ENCODE measurements at places on chromosomes 4 and X.

GRCh38 chr4:55386840-55387239 lies 8.9 kb upstream of the TMEM165 start:
- DNase-seq = peak; percentile 63

- no peak for DNase-seq
These were observed 1.5 kb upstream of the NBDY start for GRCh38 chrX:56727531-56727930.

DNA sequence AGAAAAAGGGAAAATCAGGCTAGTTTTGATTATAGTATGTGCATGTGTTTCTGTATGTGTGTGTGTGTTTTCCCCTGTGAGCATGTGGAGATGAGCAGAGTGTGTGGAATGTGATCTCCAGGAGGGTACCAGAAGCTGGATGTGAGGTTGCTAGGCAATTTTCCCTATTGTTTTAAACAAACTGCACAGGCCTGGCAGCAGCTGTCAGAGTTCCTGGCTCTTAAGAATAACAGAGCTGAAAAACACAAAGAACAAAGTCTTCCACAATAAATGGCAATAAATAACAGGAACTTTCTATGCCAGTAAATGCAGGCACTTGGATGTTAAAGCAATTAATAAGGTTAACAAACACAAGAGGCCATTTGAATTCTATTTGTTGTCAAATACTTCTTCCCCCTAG lies 344.6 kb upstream of the CTSO start:
- DNase-seq = no peak

DNA sequence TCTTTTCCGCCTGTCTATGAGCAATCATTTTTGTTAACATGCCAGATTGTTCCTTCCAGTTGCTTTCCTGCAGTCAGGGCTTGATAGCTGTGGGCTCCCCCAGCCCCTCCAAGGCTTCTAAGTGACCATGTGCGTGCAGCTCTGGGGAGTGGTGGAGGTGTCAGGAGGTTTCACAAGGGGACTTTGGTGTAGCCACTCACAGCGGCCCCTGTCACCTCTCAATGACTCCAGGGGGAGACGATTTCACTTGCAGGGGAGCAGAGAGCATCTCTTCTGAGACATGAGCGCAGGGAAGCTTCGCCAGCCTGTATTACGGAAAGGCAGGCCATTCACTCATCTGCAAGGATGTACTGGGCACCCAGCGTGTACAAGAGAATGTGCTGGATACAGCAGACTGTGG lies 3.1 kb upstream of the GPR78 start:
- no peak for DNase-seq

- peak; percentile 69 for DNase-seq
These were observed 8.9 kb downstream of the ADD1 start for GRCh38 chr4:2852481-2852921.

DNA sequence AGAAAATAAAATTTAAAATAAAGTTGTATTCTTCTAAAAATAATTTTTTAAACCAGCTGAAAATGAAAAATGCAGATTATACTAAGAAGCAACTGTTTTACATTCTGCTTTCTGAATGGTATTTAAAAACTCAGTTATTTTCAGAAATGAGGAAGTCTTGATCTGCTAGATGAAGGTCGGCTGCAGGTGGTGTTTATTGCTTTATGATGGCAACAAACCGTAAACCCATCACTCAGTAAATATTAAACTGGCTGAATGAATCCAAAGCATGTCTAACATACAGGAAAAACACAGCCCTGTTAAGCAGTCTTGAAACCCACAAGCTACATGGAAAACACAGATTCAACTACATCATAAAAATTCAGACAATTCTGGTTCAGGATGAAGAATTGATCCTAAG lies 29.3 kb downstream of the DYNLT3 start:
- peak; percentile 89 for DNase-seq

- DNase-seq = no peak
These were observed 8.3 kb upstream of the TLR8 start for GRCh38 chrX:12898073-12898472.

DNA sequence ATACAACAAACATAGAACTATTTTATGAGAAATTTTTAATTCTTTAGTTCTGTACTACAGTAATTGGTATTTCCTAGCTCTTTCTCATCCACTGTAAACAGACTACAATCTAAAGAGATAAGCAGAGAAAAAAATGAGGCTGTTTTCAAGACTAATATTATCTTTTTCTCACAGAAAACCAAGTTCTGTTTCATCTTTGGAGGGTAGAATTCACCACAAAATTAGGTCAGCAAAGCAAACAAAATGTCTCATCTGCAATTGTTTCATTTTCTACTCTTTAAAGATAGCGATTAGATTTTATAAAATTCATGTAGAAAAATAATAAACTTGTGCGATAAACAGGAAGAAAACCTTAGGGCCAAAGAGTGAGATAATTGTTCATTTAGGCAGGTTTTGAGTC lies 10.8 kb downstream of the APOO start:
- DNase-seq = no peak

DNA sequence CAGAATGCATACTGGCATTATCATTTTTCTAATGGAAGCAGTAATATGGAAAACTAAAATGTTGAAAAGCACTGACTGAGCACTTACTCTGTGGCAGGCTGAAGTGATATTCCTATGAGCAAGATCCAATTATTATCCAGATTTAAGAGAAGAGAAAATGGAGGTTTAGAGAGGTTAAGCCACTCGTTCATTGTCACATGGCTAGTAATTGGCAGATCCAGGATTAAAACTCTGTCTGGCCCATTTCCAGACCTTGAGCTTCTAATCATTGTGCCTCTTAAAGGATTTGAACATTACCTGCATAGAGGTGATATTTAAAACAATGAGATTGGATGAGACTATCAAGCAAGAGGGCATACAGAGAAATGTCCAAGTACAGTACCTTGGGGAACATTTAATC lies 80.6 kb downstream of the MFAP3L start:
- DNase-seq = no peak

GRCh38 chrX:124925681-124926080 lies 394.0 kb upstream of the TEX13C start:
- DNase-seq = no peak

DNA sequence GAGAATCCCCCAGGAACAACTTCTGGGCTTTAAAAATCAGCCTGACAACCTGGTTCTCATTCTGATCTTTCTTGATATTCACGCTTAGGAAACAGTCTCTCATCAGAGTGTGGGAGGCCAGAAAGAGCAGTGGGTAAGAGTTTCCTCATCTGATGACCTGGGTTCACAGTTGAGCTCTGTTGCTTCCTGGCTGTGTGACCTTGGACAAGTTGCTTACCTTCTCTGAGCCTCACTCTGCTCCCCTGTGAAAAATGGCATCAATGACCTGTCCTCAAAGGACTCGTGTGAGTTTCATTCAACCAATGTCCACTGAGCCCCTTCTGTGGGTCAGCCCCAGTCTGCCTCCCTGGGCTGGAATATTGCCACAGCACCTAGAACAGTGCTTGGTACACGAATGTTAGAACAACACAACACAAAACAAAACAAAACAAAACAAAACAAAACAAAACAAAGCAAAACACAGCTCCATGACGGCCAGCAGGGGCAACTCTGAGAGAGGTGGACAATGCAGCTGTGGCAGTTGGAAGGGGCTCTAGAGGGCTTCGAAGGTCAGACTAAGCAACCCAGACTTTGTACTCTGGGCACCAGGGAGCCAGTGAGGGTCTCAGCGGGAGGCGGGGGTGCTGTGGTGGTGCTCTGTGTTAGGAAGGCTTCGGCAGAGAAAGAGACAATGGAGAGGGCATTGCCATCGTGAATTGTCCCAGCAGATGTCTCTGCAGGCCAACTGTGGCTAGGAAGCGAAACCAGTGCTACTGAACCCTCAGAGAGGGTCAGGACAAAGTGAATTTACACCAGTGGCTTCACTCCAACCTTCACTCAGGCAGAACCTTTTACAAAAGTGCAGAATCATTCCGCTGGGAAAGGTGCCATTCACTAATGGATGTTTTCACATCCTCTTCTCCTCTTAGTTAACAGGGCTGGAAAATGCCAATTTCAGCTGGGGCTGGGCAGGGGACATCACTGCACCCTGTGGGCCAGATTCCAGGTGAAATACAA lies 14.3 kb upstream of the C4orf50 start:
- peak; percentile 78 for DNase-seq

- DNase-seq = no peak
These were observed 42.3 kb upstream of the MAN2B2 start for GRCh38 chr4:6532658-6533057.

DNA sequence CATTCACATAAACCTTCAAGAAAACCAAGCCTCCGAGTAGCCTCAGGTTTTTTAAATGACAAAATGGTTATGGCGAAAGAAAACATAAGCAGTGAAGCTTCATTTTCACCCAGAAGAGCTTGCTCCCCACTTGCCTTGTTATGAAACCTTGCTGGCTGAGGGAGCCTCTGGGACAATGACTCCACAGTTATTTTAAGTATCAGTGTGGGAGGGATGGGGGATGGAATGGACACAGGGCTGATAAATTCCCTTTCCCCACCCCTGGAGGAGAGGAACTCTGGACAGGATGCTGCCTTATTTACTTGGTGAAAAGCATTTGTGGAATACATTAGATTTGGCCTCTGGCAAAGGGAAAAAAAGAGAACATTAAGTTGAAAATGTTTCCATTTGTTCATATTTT lies 220.7 kb upstream of the CNKSR2 start:
- no peak for DNase-seq

DNA sequence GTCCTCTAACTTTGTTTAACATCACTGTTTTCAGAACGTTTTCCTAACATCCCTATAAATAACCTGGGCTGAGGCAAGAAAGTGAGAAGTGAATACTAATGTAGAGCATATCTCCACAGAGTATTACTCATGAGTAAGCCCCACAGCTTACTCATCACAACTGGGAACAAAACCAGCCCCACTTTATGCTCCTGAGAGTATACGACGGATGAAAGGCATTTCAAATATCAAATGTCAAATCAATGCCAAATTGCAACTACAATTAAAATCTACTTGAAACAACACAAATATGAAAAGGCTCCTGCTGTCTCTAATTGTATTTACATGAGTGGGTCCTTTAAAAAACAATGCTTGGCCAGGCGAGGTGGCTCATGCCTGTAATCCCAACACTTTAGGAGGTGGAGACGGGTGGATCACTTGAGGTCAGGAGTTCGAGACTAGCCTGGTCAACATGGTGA lies 41.2 kb downstream of the SH3RF1 start:
- no peak for DNase-seq

- no peak for DNase-seq
These were observed 188.9 kb downstream of the COL25A1 start for GRCh38 chr4:109113521-109113920.

DNA sequence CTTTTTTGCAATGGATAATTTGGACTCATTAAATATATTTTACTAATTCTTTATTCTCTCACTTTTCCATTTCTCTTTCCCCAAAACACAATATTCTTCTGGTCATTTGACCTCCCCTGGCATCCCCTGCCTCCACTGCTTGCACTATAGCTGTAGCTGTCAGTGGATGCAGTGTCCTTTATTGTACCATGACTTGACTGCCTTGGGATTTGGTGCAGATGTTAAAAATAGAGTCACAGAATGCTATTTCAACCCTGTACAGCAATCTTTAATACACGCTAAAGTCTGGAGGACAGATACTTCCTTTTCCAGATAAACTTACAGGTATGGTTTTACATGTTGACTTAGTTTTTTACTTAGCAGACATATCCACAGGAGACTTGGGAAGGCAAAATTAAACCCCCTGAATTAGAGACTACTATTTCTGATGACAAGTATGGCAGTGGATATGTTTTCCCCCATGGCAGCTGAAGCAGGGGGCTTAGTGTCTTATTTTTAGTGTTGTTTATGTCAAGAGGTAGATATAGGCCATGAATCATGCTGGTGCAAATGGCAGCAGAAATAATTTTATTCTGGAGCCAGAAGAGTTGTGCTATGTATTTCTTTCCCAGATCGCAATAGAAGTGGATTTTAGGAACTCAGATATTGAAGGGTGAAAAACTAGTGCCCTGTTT lies 461.4 kb downstream of the NAF1 start:
- DNase-seq = no peak

GRCh38 chrX:154548028-154548316 lies 552 bp downstream of the IKBKG start:
- DNase-seq = no peak

DNA sequence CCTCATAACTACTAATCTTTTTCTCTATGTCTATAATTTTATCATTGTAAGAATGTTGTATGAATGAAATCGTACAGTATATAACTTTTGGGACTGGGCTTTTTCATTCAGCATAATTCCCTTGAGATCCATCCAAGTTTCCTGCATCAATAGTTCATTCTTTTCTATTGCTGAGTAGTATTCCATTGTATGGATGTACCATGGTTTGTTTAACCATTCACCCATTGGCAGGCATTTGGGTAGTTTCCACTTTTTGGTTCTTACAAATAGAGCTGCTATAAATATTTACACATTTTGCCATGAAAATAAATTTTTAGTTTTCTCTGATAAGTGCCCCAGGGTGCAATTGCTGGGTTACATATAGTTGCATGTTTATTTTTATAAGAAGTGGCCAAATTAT lies 659.8 kb downstream of the RAPGEF2 start:
- DNase-seq = no peak

DNA sequence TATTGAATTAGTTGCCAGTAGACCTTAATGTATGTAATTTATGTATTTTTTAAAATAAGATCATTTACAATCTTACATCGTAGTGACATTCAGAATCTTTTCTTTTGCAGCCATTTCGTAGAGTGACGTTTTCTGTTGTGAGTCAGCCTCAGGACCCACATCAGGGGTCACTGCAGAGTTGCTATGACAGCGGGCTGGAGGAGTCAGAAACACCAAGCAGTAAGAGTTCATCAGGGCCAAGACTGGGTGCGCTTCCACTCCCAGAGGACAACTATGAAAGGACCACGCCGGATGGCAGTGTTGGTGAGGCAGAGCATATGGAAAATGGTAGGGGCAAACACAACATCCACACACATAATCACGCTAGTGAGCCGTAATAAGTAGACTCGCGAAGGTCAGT lies 199.9 kb downstream of the PCDH7 start:
- DNase-seq = no peak

- DNase-seq = no peak
These were observed at the start of gene GK2 for GRCh38 chr4:79408063-79408462. TSS of gene GK2 (minus strand) at chr4:79408228. CDS start at chr4:79408200, 28 bp downstream.

DNA sequence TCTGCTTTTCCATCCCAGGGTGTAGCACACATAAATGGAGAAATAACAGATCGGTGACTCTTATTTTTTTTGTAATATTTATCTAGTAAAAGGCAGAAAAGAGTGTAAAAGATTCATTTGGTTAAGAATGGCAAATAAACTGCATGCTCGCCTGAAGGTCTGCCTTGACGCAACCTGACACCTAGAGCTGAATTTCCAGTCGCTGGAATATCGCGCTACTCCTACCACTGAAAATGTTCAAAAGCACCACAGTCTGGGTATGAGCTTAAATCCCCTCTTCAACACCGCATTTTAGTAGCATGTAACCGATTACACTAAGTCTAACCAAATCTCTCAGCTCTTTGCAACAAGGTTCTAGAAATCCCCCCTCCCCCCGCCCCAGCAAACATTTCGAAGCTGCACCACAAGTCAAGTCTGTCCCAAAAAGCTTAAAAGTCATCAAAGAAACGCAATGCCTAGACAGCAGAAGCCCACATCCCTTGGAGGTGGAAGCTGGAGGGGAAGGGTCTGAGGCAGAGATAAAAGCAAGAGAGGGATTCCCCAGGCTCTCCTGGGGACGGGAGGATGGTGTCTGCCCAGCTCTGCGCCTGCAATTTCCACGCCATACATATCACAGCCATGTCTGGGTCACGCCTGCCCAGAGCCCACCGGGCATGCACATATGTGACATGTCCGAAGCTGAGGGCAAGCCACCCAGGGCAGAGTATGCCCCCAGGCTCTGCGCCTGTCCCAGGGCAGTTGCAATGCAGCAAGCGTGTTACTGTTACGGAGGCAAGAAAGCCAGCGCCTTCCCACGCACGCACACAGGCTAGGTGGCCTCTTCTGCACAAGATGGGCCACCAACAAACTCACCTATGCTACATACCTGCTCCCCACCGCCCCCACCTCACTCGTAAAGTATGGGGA lies 1.4 kb downstream of the FGF13 start:
- peak; percentile 36 for DNase-seq
